ENCODE measurements at places on chromosomes 4 and X. TPM values are rescaled to one million over a fixed set of nuclear protein-coding genes. Genes with fewer than 3 reads are reported as not detected.

- no peak for DNase-seq
- H3K36me3 ChIP-seq: no peaks in the 10 kb centered on the region
- peak overlapping the region; percentile 48 for H3K4me3 ChIP-seq
- peak overlapping the region; percentile 38 for H3K27ac ChIP-seq
- H3K27me3 ChIP-seq: peaks cover 5% of the 10 kb centered on the region
Observed at GRCh38 chrX:153411988-153412574, 809 bp downstream of the ZFP92 start.

DNA sequence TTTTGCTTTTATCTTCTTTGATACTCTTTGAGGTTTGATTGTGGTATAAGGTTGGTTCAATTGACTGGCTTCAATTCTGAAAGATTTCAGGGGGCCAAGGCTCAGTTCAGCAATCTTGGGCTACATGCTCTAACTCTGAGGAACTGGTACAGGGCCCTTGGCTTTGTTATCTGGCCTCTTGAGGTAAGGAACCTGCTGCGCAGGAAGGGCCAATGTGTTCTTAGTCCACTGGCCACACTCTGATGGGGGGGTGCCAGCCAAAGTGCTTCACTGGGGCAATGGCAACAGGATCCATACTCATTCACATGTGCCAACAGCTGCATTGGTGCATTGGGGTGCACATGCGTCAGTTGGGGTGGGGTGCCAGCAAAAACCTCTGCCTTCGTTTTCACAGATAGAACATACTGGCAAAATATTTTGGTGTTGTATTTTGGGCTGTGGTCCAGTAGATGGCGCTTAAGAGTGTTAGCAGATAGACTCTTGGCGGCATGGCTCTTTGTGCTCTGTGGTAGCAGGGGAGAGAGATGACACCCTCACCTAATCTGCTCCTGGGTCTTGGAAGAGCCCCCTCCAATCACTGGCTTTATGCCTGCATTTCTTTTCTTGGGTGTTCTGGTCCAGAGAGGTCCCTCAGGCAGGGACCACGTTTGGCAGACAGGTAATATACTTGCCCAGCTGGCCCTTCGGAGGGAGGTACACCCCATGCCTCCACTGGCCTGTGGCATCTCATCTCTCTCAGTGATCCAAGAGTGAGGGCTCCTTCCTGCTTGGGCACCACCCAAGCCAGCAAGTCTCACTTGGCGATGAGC, 42.9 kb downstream of the NDST3 start:
- H3K27ac ChIP-seq: no peak overlapping the region
- no peaks in the 10 kb centered on the region for H3K36me3 ChIP-seq
- no peak for DNase-seq
- no peak overlapping the region for H3K4me3 ChIP-seq
- H3K27me3 ChIP-seq: no peaks in the 10 kb centered on the region

GRCh38 chrX:38216642-38217041, 4.0 kb downstream of the SRPX start:
- no peak overlapping the region for H3K4me3 ChIP-seq
- H3K4me1 ChIP-seq: no peaks in the 10 kb centered on the region
- H3K27me3 ChIP-seq: peaks cover 9% of the 10 kb centered on the region
- DNase-seq: no peak
- H3K36me3 ChIP-seq: no peaks in the 10 kb centered on the region

GRCh38 chrX:135437867-135438733, 16.4 kb downstream of the SMIM10L2A start:
- no peak overlapping the region for H3K4me3 ChIP-seq
- H3K27ac ChIP-seq: no peak overlapping the region
- H3K4me1 ChIP-seq: no peaks in the 10 kb centered on the region
- DNase-seq: no peak
- H3K27me3 ChIP-seq: no peaks in the 10 kb centered on the region
- no peaks in the 10 kb centered on the region for H3K36me3 ChIP-seq

DNA sequence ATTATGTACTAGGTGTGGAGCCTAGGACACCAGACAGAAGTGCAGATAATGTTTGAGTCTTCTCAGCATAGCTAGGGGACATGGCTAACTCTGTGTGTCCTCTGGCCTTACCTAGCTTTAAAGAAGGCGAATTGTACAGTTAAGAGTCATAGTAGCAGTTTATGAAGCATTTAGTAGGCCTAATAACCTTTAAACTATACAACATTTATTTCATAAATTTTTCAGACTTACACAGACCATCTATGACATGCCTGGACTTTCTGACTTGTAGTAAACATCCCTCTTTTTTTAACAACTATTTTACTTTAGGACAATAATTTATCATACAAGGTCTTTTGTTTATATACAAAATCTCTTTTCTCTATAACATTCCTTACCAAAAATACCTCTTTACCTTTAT, 37.4 kb downstream of the ETNPPL start:
- no peak for DNase-seq
- no peak overlapping the region for H3K4me3 ChIP-seq

Gene SLC16A2
- 1.3 TPM for total RNA-seq

Gene GIMD1
- total RNA-seq: not detected

Gene GYPE
- 0.25 TPM for total RNA-seq

GRCh38 chr4:85107553-85107952, 141.1 kb upstream of the WDFY3 start:
- H3K4me1 ChIP-seq: no peaks in the 10 kb centered on the region

All from gastrocnemius medialis (tissue), 4 donors.